ENCODE measurements at places on chromosomes 2 and 18.

DNA sequence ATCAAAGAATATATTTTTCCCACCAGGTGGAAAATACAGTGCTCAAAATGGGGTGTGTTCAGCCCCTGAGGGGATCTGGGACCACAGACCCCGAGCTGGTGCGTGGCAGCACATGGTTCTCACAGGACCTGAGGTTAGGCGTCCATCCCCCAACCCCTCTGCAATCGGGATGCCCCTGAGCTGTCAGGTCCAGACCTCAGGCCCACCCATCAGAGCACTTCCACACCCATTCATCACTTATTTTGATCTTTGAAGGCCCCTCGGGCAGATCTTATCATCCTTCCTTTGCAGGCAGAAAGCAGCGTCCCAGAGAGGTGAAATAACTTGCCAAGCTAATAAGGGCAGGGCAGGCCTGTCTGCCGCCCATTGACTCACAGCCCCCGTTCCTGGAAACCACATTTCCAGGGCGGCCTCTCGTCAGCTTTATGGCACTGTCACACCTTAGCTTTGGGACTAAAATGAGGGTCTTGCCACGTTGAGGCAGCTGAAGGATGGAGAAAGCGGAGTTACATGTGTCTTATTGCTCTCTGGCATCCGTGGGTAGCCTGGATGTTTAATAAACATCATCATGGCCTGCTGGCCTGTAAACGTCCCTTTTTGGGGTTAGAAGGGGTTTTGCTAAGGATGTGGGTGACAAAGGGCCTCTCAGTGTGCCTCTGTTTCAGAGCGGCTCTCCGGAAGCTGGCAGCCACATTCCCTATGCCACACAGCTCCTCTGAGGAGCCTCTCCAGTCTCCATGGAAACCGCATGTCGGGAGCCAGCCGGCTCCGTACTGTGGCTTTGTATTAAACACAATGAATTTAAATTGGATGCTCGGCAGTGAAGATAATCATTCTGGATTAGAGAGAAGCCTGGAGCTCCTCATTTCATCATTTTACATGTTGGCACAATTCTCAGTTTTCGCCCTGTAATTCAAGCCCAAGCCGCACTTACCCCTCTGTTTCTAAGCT, 58.3 kb upstream of the MAPRE3 start:
- DNase-seq: peak; percentile 37

DNA sequence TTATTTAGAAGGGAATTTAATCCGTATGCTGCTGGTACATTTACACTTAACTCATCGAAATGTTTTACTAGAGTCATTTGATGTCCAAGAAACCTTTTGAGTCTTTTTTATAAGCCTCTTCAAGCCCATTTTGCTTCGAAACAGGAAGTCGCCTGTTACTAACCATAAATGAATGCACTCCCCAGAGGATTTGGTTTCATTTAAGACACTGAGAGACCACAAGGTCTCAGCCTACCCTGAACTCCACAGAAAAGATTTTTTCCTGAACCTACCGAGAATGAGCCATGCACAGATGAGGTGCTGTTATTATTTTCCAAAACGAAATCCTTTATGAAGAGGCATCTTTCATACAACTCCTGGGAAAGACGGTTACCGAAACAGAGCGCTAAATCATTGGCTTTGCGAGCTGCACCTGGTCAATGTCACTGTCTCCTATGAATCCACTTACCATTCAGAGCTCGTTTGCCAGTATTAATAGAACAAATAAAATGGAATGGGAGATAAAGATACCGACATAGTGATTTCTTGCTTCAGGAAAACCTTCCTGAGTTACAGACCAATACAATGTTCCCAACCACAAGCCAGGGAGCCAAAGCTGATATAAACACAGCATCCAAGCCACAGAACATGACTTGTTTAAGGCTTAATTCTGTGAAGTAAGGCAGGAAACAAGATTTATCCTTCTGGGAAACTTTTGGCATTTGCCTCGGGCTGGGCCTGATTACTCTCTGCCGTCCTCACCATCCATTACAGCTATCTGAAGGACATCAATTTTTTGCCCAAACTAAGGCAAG, 382.1 kb downstream of the OSR1 start:
- DNase-seq: peak; percentile 81

DNA sequence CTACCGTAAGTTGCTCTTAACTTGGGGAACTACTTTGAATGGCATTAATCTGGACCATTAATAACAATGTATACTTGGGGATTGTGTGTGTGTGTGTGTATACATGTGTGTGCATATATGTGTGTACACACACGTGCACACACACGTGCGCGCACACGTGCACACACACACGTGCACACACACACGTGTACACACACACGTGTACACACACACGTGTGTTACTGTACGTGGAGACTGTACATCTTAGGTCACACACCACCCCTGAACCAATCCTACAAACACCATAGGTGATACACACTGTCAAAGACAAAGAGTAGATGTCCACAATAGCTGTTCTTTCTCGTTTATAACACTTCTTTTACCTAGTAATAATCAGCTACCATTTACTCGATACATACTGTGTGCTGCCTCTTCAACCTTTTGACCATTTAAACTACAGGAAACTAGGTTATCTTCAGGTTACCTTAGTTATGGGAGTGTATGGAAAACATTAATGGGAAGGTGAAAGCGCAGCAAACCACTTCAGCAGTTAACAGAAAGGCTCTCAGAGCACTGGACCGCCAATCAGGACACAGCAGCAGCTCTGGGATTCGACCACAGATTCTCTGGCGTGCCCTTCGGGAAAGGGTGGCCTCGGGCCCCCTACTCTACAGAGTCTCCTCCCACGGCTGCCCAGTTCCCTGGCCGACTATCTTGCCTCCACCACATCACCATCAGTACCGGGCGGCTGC, 894 bp upstream of the GCC2 start:
- DNase-seq: no peak

DNA sequence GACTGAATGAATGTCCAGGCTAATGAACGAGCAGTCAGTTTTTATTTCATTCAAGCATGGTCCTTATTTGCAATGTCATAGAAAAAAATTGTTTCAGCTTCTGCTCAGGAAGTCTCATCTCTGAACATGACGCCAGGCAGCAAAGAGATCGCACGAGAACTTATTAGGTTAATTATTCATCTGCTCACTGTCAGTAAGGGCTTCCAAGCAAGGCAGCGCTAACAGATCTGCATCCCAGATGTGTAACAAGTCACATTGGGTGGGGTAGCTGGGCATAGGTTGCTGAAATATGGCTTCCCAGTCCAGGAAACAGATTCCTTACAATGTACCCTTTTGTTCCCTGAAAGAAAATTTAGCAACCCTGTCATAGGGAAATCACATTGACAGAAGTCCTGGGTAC, 63.5 kb downstream of the ANKRD44 start:
- DNase-seq: no peak

DNA sequence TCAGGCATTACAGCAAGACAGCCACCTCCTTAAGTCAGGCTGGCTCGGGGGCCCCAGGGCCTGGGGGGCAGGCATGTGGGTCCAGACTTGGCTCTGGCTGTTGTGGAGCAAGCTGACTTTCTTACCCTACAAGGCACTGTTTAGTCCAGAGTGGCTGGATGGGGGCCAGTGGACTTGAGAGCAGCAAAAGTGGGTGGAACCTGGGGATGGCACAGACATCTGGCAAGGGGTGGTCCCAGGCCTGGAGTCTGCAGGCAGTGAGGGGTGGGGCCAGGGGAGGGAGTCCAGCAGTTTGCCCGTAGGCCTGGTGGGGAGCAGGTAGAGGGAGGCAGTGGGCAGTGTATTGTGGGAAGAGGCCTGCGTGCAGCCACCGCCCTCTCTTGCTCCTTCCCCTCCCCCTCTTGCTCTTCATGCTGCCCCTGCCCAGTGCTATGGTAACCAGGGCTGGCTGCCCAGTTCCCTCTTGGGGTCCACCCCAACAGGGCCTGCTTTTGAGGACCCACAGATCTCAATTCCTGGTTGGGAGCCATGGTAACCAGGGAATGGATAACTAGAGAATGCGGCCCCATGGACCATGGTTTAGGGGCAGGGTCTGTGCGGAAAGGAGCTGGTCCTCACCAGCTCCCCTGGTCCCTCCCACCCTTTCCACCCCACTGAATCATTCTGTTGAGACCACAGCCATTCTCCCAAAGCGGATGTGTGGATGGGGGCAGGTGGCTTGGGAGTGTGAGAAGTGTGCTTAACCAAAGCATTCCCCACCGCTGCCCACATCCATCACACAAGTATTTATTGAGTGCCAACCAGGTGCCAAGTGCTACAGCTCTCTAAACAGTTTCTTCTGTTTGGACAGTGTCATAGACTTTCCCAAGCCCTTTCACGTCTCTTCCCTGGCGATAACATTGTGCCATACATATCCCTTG, 19.3 kb downstream of the SPEG start:
- peak; percentile 88 for DNase-seq

GRCh38 chr2:220162320-220162719, 534.9 kb downstream of the SLC4A3 start:
- no peak for DNase-seq

- no peak for DNase-seq
These were observed 268.9 kb downstream of the PLCL1 start for GRCh38 chr2:198073253-198073652.

- DNase-seq: peak; percentile 22
These were observed 36.9 kb downstream of the RAPH1 start for GRCh38 chr2:203498161-203498560.

GRCh38 chr2:184452907-184453306, 145.4 kb upstream of the ZNF804A start:
- no peak for DNase-seq

DNA sequence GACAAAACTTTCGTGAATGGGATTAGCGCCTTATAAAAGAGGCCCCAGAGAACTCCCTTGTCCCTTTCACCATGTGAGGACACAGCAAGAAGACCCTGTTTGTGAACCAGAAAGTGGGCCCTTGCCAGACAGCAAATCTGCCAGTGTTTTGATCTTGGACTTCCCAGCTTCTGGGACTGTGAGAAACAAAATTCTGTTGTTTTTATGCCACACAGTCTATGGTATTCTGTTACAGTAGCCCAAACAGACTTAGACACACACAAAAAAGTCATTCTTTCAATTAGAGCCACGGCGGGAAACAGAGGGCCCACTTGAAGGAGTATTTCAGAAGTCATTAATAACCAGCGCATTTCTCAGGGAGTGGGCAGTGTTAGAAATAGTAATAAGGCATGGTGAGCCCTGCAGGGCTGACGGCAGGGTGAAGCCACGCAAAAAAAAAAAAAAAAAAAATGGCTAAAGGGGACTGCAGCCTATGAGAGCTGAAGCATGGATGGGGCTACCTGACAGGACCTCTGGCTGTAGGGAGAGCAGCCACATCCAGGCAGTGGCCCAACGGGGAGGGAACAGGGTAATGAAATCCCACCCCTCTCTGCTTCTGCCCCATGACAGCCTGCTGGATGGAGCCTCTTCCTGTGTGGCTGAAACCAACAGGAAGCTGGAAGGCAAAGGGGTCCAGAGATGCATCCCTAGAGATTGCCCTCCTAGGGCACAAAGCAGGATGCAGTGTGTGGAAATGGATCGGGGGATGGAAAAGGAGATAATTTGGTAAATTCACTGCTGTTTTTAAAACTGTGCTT, 189.3 kb downstream of the KCNS3 start:
- no peak for DNase-seq
